NCI-H1105 treated with DMSO at 0.1 percent for 48 hours (cell line): ENCODE measurements at places on chromosomes 13 and 19.

DNA sequence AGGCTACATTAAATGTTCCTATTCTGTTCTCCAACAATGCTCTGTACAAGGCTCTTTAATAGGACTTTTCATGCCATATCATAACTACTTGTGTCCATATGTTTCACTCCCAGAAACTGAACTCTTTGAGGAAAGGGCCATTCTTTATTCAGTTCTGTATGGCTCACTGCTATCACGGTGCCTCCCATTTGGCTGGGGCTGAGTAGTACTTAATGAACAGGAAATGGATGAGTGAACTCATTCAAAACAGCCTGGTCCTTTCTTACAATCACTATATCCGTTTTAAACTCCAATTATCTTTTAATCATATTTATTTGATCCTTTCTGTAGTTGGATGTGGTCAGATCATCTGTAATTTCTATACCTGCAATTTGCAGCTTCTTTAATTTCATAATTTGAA lies 410.6 kb downstream of the TBC1D4 start:
- DNase-seq, result peak; percentile 3

- DNase-seq, result no peak
Observed at GRCh38 chr13:110042253-110042950, 256.0 kb upstream of the IRS2 start.

DNA sequence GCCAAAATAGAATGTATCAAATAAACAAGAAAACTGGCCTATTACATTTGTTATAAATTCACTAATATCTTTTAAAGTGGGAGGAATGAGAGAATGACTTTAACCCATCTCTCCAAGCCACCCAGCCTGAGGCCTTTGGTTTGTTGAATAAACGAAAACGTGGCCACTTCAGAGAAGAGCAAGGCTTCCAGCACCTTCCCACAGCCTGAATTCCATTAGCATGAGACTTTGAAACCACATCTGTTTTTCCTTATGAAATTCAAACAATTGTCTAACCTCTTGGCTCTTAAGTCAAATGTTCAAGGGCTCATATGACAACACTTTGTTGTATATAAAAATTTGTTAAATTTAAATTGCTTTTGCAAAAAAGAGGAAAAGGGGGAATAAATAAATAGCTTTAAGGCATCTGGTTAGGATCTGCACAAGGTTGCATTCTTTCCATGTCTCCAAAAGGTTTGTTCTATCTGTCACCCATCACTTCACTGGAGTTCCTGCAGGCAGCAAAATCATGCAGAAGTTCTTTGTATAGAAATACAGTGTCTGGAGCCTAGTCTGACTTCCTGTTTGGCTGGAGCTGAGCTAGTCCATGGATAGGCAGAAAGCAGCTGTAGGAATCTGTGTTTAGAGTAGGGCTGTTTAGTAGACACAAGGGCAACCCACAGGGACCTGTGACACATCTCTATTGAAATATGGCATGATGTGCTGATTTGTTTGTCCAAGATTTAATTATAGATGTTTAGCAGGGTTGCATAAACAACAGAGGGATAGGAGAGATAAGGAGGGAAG lies 502.3 kb downstream of the KCTD12 start:
- no peak for DNase-seq

DNA sequence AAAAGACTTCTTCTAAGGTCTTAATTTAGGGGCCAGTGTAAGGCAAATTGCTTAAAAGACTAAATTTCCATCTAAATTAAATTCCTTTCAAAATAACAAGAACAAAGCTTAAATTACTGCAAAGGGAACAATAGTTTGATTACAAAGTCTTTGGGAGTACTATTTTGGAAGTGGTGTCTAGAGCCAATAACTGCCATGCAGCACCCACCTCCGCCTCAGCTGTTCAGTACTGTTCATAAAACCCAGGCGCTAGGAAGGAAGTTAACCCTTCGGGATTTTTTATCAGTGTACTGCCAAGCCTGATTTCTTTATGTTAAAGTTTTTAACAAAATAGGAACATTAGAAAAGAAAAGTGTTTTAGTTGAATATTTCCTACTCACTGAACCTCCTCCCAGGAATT lies 210.1 kb downstream of the LIG4 start:
- peak; percentile 44 for DNase-seq

GRCh38 chr13:30323524-30323923 lies 16.2 kb upstream of the KATNAL1 start:
- no peak for DNase-seq

GRCh38 chr19:18646535-18647370 lies 9.9 kb downstream of the KLHL26 start:
- DNase-seq, result no peak

- DNase-seq, result no peak
Observed at GRCh38 chr13:75847588-75847987, 211.5 kb downstream of the LMO7 start.

- peak; percentile 55 for DNase-seq
Observed at GRCh38 chr19:13277104-13277809, 127.0 kb downstream of the IER2 start.

- DNase-seq, result no peak
Observed at GRCh38 chr13:23547000-23547590, 23.1 kb upstream of the TNFRSF19 start.

GRCh38 chr19:35169221-35169995 lies 14.9 kb downstream of the FXYD5 start:
- DNase-seq, result no peak

GRCh38 chr13:55999709-56000108 lies 1141.0 kb upstream of the PRR20A start:
- DNase-seq, result no peak

DNA sequence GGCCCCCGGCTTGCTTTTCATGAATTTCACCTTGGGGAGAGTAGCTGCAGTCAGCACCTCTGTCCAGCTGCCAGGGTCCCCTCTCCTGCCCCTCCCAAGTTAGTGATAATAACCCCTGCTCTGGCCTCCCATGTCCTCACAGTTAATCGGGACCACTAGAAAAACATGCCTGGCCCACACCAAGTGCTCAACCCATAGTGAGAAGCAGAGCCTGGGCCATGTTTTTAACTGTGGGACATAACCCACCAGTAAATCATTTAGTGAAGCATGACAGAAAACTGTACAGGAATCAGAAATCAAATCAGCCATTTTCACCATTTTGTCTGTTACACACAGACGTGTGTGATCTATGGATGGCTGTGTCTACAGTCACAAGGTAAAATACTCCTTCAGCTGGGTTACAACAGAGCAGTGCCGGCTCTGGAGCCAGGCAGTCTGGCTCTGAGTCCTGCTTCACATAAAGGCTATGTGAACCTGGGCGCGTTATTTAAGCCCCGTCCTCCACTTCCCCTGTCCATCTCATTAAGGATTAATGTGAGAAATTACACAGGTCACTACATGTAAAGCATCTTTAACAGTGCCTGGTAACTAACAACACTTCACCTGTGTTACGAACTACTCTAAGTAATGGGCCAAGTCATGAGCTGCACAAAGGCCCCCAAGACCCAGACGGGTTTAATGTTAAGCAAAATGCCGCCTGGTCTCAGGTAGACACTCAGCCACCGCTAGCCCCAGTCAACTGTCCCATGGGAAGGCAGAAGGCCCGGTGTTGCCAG lies 7.6 kb upstream of the ECH1 start:
- no peak for DNase-seq

DNA sequence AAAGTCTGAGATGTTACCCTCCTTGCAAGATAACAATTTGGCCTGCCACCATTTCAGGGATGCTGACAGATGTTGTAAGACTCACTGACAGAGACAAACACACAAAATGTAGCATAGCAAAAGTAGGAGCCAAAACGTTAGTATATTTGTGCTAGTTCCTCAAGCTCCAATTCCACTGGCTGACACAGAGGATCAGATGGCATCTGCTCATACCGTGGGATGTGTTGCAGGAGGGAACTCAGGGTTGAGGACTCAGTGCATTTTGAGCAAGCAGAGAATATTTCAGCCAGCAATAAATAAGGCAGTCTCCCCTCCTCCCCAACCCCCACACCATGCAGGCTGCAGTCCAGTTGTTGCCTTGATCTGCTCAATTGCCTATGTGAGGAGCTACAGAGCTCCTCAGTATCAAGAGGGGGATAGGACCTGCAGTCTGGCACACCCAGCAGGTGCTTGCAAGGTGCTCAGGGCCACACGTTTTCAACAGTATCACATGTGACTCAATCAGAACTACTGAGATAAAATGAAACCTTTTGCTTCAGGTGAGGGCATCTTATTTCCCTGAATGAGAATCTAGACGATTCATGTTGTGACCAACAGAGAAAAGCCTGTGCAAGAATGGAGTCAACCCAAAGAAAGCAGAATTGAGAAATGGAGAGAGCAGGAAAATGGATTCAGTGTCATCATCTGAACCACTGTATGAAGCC lies 23.6 kb upstream of the LRCH1 start:
- DNase-seq, result no peak

- DNase-seq, result no peak
Observed at GRCh38 chr13:109989686-109990085, 203.3 kb upstream of the IRS2 start.

DNA sequence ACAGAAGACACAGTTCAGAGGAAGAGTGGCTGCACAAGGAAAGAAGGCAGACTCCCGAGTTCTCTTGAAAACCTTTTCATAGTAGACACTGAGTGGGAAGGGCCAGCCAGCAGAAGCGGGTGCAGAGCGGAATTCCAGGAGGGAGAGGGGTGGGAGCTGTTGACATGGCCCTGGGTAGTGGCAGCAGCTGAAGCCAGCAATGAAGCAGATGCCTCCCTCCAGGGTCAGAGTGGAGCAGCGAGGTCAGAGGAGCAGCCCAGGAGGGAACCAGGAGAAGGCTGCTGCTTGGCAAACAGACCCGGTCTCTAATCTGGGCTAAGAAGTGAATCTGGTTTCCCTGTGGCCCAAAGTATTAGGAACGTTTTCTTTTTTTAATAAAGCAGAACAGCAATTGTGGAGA lies 73.9 kb upstream of the SPATA13 start:
- DNase-seq, result no peak

- no peak for DNase-seq
Observed at GRCh38 chr19:18610556-18611326, 1.9 kb upstream of the TMEM59L start.

DNA sequence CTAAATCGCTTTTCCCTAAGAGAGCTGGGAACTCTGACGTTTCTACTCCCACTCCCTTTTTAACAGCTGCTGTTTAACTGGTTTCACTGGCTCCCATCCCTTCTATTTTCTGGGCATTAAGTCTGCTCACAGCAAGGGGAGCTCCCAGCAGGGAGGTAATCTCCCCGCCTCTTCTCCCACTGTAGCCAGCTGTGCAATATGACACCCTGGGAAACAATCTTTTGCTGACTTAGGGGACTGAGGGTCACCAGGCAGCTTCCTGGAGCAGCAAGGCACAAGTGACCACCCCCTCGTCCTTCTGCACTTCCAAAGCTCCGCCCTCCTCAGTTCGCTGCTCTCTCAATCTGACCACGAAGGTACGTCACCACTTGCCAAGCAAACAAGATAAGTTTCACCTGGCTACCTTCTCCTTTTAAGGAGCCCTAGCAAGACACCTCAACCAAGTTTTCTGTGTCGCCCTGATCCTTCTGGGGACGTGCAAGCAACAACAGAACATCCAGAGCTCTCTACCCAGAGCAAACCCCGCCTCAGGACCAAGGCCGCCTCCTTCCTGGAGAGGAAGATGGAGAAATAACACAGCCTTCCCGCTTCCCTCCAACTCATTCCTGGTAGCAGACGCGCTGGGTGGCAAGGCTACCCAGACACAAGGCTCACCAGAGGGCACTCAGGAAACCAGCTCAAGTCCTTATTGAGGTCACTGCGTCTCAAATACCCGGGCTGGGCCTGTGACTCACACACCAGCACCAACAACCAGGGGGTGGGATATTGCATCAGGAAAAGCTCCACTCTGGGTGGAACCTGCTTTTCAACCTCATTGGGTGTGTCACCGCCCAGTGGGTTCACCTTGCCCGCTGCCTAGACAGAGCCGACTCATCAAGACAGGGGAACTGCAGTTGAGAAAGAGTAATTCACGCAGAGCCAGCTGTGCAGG lies 92.4 kb downstream of the STK24 start:
- DNase-seq, result peak; percentile 42

- no peak for DNase-seq
Observed at GRCh38 chr13:24709186-24709913, 29.1 kb downstream of the ATP12A start.

GRCh38 chr19:8196271-8196927 lies 12.8 kb upstream of the CERS4 start:
- no peak for DNase-seq

- no peak for DNase-seq
Observed at GRCh38 chr13:35473206-35473775, 3.2 kb downstream of the MAB21L1 start.

GRCh38 chr19:13154911-13155471 lies 4.8 kb downstream of the IER2 start:
- peak; percentile 58 for DNase-seq

DNA sequence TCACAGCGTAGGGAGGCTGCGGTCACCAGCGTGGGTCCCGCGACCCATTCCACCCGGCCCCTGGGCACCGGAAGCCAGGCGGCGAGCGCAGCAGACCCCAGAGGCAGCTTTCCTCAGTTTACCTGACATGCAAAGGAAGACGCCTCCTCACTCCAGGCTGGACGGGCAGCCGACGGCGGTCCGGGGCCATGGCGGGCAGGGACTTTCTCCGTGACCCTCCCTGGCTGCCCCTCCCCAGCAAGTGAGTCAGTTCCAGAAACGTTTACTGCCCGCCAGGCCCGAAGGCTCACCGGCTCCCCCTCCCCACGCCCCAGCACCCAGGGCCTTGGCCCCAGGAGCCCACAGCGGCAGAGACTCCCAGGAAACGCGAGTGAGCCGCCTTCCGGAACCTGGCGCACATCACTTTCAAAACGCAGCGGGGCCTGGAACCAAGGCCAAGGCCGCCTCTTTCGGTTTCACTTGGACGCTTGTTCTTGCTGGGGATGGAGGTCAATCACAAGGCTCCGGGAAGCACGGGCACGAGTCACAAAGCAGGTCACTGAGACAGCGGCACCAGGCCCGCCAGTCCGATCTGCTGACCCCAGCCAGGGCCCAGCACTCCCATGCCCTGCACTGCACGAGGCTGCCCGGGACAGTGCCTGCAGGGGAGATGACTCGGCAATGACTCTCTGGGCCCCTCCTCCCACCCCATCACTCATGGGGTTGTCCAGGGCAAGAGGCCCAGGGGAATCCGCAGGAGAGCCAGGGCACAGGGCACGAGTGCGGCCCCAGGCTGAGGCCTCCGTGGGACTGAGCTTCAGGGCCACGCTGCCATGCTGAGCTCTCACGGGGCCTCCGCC lies 5.3 kb downstream of the SBNO2 start:
- no peak for DNase-seq
